Chondrocyte (in vitro differentiated cells): ENCODE measurements at places on chromosomes 5 and 9. TPM values are rescaled to one million over a fixed set of nuclear protein-coding genes. Genes with fewer than 3 reads are reported as not detected.

DNA sequence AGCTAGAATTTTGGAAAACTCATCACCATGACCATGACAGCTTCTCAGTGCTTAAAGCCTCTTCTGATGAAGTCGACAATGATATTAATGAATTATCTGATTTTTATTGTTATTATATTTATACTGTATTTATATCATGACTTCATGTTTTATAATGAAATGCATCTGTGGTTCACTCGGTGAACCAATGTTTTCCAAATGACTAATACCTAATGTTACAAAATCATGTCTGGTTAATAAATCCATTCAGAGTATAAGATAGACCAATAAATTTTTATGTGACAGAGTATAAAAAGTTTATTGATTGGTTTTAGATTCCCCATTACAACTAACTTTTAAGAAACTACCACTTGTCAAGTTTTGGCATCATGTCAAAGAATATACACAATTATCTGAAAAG lies 416.5 kb downstream of the MLLT3 start:
- no peak for DNase-seq
- peaks cover 18% of the 10 kb centered on the region for H3K27me3 ChIP-seq
- no peak overlapping the region for H3K4me3 ChIP-seq
- no peak overlapping the region for H3K27ac ChIP-seq

DNA sequence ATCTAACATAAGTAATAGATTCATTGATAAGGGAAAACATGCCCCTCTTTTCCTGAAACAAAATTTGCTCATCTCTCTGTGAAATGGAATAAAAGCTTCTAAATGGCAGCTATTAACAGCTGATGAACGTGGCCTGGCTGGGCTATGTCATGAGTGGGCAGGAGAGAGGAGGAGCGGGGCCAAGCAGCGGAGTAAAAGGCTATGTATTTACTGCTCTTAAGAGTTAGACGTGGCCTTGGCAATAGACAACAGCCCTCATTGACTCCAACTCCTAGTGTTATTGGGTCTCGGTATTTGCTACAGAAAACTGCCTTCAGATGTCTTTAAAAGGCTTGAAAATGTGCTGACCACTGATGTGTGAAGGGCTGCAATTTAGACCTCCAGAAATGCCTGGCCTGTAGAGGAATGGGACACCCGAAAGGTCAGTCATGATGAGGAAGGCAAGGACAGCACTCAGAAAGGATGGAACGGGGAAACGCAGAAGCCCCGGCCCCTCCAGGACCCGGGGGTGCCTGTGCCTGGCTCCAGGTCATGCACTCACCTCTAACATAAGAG lies 116.8 kb downstream of the PDZD2 start:
- no peak overlapping the region for H3K4me3 ChIP-seq
- no peaks in the 10 kb centered on the region for H3K4me1 ChIP-seq
- H3K27me3 ChIP-seq: peaks cover 12% of the 10 kb centered on the region
- no peak for DNase-seq
- H3K27ac ChIP-seq: no peak overlapping the region

GRCh38 chr9:109597496-109597895 lies 99.4 kb upstream of the PTPN3 start:
- H3K4me1 ChIP-seq: peaks cover 18% of the 10 kb centered on the region
- no peak overlapping the region for H3K4me3 ChIP-seq
- no peak overlapping the region for H3K27ac ChIP-seq
- DNase-seq: no peak

Gene ALDH1A1
- total RNA-seq: 0.27 TPM in 1 of 3 replicates, not detected in the others

DNA sequence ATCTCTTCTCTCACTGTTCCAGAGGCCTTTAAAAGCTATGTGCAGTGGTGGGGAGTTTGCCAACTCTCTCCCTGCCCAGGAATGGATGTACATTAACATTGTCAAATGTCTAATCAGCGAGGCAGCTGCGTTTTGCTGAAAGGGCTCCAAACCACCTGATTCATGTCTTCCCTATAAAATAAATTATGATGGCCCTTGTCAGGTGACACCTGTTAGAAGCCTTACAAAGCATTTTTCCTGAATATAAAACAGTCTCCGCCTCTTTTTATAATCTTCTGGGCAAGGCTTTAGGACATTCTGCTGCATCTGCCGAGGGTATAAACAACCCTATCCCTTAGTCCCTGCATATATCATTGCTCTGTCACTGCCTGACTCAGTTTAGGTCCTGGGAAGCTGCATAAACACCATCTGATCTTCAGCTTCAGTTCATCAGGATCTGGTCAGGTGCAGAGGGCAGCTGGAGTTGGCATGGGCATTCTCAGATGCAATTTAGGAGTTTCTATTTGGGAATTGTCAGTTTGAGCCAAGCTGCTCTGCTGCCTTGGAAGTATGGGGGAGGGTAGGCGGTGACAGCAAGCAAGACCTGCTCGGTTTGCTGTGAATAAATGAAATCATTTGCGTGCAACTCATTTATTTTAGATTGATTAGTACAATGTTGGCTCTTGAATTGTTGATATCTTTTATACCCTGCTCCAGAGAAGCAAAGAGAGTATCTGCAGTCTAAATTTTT lies 103.5 kb downstream of the ACER2 start:
- no peak for DNase-seq
- H3K4me1 ChIP-seq: no peaks in the 10 kb centered on the region
- H3K4me3 ChIP-seq: no peak overlapping the region
- H3K36me3 ChIP-seq: no peaks in the 10 kb centered on the region
